Stimulated activated memory B cell treated with anti-CD40 and anti-IgM and Interleukin-4, amounts not matched to agents 10 μg/mL and 1 μg/mL and 100 μg/mL, for 72 hours (primary cell): ENCODE measurements at places on chromosomes 2 and 18.

DNA sequence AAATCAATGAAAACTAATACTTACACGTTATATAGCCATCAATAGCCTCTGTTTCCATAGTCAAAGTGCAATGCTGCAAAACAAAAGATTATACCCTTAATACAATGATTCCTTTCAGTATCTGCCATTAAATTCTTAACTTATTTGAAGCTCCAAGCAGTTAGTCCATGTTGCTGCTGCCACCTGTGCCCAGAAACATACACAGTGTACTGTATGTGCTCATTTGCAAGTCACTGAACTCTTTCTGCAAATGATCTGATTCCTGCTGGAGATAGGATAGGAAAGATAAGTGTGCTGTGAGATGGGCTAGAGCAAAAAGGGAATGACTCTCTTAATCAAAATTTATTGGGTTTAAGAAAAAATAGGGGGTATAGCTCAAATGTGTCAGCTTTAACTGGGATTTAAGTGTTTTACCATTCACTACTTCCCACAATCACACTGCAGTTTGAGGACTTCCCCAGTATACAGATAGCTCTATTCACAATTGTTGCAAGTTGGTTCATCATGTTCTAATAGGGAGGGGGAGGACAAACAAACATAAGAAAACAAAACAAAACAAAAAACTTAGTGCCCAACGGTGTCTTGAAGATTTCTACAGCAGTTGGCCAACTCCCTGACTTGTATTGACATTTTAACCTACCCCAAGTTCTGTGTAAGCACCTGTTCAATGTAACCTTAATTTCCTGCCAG, 2.7 kb downstream of the IKZF2 start:
- ATAC-seq: no peak

GRCh38 chr18:26540043-26540628, 8.2 kb downstream of the KCTD1 start:
- ATAC-seq: no peak

GRCh38 chr2:201402651-201403562, 45.8 kb upstream of the FLACC1 start:
- ATAC-seq: no peak

- no peak for ATAC-seq
Measured at GRCh38 chr2:11784747-11785610, 38.5 kb downstream of the LPIN1 start.

- ATAC-seq: no peak
Measured at GRCh38 chr2:200475795-200476194, 34.1 kb downstream of the KCTD18 start.

DNA sequence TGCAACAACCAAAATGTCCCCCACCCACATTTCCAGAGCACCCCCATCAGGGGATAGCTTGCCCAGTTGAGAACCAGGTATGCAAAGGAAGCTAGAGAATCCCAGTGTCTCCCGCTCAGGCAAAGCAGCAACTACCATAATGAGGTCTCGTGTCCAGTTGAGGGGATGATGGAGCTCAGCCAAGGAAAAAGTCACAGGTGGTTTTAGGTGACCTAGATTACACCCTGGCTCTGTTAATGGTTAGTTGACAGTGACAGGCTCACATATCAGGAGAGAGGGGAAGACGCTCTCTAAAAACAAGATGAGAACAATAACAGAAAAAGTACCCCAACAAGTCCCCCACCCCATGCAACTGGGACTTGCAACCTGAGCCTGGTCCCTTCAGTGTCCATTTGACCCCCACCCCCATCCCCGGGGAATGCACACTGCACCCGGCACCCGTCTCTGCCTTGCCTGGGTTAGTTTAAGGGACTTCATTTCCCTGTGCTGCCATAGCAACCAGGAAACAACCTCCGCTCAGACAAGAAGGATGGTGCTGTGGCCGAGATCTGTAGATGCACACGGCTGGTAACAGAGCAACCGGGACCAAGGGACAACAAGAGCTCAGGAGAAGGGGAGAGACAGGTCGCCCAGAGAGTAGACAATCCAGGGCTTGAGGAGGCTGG, at the start of gene KIAA2012:
Gene KIAA2012 (plus strand): TSS at position 519 of the 665 bp plus-strand sequence. CDS start 373 bp downstream, outside the sequence.
- no peak for ATAC-seq

GRCh38 chr2:28568036-28568435, 72.2 kb downstream of the PLB1 start:
- ATAC-seq: no peak

- no peak for ATAC-seq
Measured at GRCh38 chr2:28336982-28337627, 55.6 kb upstream of the FOSL2 start.

- ATAC-seq: no peak
Measured at GRCh38 chr2:180607514-180608049, 372.8 kb upstream of the UBE2E3 start.

GRCh38 chr2:111664275-111664850, 219.6 kb downstream of the ANAPC1 start:
- no peak for ATAC-seq

DNA sequence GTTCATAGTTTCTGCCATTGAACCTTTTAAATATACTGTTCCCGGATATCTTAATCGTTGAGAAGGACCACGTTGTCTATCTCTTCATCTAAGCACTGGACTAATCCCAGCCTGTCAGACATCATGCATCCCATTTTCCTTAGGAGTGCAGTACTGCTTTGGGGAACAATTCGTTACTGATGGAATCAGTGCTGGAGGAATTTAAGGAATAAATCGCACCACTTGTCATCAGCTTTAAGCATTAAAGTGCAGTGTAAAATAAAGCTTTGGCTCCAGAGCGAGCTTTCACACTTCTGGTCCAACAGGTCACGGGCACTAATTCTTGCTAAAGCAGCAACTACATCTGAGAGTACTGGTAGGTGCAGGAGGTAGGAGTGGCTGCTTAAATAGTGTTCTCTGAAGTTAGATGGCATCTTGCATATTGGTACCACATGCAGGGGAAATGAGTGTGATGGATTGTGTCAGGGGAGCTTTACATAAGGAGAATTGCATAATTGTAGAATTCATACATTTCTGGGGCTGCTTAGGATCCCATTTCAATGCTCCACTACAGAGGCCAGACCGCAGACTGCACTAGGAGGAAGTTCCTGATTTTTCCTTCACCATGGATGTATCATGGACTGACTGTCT, 105.7 kb upstream of the RASGRP3 start:
- no peak for ATAC-seq

DNA sequence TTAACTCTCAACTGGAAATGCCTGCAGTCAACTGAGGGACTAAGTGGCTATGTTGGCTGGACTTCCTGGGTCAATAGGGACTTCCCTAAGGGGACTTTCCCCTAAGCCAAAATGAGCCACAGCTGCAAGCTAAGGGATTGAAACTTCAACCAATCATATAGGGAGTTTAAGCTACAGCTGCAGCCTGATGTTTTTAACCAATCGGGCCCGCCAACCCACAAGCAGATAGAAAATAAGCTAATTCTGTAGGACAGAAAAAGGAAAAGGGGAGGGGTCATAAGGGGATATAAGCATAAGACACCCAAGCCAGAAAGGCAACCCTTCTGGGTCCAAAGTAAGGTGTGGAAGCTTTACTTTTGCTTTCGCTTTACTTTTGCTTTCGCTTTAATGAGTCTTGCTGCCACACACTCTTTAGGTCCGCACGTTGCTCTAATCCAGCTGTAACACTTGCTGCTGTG, 927.5 kb downstream of the ERBB4 start:
- no peak for ATAC-seq

- no peak for ATAC-seq
Measured at GRCh38 chr2:196962325-196962724, 35.8 kb upstream of the PGAP1 start.

DNA sequence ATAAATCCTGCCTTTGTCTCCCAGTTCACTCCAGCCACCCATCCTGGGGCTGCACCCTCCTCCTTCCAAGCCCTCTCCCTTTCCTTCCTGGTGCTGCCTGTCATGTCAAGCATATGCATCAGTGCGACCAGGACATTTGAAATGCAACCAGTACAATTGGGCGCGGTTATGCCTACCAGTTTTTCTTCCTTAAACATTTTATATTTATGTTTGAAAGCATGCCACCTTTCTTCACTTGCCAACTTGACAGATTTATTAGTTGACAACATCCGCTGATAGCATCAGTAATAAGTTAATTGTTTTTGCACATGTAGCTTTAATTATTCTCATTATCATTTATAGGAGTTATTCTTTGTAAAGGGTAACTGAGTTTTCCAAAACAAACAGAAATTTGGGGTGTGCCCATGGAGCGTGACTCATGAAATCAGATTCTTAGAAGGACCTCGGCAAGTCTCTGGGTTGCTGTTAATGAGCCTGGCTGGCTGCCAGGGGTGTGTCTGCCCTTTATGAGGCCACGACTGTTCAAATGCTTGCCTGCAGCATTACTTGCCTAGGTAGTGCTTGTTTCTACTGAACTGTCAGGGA, 32.8 kb upstream of the IL1B start:
- no peak for ATAC-seq

DNA sequence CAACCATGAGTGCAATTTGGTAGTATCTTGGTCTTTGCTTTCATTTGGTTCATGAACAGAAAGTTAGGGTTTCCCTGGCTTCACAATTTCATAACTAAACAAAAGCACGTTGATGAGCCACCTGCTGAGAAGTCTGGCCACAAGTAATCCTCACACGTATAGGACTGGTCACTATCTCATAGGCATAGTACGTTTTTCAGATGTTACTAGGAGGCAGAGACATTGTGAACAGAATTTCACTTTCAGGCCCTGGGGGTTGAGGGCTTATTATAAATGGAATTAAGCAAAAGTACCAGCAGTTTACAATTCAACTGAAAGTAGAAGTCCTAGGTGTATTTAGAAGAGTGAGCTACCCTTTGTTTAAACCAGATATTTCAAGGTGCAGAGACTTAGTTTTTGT, 277.1 kb downstream of the ALPK2 start:
- no peak for ATAC-seq

DNA sequence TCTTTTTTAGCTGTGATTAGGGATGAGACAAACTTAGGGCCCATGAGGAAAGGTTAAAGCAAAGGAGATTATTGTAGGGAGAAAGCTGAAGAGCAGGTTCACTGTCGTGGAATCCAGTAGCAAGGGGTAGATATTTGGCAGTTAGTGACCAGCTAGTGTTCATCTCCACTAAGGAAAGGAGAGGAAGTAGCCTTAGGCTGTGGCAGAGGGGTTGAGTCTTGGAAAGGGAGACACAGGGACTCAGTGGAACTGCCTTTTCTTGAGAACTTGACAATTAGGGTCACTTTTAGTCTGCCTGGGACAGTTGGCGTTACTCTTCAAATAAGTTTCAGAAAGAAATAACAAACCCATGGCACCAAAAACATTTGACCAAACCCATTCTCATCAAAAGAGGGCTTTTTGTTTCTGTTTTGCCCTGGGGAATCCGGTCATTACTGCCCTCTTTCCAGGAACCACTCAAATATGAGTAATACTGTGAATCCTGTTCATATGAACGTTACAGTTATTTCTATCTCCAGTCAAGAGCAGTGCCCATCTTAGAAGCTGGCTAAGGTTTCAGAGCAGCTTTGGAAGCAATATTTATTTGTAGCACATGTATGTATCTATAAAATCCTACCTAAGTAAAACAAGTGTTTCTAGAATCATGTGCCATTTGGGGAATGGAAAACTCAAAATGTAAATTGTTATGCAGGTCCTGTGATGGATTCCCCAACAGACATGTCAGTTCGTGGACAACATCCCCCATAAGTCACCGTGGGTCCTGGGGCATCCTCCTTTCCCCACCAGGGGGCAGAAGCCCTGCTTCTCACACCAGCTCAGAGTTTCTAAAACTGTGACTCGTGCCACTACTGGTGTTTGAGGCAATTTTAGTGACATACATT, 77.3 kb upstream of the PHLPP1 start:
- ATAC-seq: peak; percentile 68

- no peak for ATAC-seq
Measured at GRCh38 chr18:43664487-43665008, 387.3 kb upstream of the SYT4 start.

DNA sequence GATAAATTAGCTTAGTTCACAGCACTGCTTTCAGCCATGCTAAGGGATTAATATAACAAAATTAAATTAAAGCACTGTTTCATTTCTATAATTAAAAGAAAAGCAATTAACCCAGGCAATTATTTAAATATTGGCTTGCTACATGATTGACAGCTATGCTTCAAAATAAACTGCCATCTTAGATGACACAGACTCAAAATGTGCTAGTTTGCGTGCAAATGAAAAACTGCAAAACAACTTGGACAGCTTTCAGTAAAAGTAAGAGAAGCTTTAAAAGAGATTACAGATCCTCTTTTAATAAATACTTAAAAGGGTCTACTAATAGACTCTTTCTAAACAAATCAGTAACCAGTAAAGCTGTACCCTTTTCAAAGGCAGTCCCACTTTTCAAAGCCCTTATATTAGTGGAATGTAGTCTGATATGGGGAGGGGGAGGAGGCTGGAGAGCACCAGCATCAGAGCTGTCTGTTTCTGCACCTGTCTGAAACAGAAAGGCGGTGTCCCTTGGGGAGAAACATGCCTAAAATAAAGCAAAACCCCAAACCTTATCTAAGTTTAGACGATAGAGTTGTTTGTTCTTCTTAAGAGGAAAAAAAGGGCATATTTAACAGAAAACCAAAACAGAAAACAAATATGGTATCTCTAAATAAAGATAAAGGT, 20.8 kb downstream of the EIF2AK3 start:
- ATAC-seq: peak; percentile 95

DNA sequence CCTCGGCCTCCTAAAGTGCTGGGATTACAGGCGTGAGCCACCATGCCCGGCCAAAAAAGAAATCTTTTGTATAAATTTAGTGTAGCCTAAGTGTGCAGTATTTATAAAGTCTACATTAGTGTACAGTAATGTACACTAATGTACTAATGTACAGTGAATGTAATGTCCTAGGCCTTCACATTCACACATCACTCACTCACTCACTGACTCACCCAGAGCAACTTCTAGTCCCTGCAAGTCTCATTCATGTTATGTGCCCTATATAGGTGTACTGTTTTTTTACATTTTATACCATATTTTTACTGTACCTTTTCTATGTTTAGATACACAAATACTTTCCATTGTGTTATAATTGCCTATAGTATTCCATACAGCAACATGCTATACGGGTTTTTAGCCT, 254.9 kb downstream of the MYO3B start:
- ATAC-seq: no peak

- ATAC-seq: no peak
Measured at GRCh38 chr2:40400336-40400953, 51.4 kb downstream of the SLC8A1 start.

GRCh38 chr2:72415241-72415661, 267.6 kb upstream of the CYP26B1 start:
- ATAC-seq: no peak

DNA sequence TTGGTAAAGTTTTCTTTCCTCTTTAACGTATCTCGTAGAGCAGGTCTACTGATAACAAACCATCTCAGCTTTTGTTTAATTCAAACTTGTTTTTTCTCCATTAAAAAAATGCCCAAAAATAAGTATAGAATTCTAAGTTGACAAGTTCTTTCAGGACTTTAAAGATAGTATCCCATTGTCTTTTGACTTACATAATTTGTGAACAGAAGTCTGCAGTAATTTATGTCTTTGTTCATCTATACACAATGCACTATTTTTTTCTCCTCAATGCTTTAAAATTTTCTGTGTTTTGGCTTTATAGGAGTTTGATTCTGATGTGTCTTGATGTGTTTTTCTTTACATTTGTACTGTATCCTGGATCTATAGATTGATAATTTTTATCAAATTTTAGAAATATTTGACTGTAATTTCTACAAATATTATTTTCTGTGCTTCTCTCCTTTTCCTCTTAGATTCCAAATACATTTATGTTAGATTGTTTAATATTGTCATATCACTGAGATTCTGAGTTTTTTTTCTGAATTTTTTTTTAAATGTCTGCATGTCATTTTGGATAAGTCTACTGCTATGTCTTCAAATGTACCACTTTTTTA, 143.3 kb downstream of the FTCDNL1 start:
- no peak for ATAC-seq
